Left lung (tissue), 14 donors: ENCODE measurements at places on chromosomes 4 and X. TPM values are rescaled to one million over a fixed set of nuclear protein-coding genes. Genes with fewer than 3 reads are reported as not detected.

DNA sequence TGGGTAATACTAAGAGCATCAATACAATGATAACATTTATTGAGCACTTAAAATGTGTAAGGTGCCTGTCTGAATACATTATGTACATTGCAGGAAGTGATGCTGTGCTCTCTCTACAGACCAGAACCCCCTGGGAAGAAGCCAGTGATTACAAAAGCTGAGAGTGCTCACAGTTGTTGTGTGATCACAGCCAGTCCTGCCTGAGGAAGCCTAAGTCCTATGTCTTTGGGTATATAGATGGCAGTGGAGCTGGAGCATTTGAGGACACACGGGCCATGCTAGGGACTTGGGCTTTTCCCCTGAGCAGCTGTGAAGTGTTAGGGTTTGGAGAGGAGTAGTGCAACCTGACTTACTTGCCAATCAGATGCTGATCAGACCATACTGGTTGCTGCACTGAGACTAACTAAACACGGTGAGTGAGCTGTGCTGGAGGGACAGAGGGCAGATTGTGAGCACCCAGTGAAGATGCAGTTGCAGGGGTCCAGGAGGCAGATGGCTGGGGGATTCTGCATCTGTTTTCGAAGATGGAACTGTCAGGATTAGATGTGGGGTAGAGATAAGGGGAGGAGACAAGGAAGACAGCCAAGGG lies 60.8 kb upstream of the TBC1D14 start:
- no peak for DNase-seq

DNA sequence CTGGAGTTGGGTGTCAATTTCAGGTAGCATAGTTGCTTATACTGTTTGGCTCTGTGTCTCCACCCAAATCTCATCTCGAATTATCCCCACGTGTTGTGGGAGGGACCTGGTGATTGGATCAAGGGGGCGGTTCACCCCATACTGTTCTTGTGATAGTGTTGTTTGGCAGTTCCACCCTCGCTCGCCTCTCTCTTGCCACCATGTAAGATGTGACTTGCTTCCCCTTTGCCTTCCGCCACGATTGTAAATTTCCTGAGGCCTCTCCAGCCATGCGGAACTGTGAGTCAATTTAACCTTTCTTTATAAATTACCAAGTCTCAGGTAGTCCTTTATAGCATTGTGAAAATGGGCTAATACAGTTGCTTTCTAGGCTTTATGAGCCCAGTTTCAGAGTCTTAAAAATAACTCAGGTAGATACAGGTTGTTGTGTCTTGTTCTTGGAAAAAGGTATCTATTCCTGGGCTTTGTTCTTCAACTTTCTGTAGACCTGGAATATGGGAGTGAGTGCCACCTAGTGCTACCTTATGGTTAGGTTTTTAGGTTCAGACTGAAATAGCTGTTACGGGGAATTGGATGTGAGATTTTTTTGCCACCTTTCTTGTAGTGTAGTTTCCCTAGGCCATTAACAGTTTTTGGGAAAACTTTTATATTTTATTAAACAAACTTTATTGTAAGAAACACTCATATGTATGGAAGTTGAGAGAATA lies 15.6 kb downstream of the PGK1 start:
- no peak for DNase-seq

Gene ARHGAP4
- 25.7 TPM for polyA plus RNA-seq

GRCh38 chr4:158211222-158211621 lies 936 bp downstream of the TMEM144 start:
- DNase-seq = no peak

DNA sequence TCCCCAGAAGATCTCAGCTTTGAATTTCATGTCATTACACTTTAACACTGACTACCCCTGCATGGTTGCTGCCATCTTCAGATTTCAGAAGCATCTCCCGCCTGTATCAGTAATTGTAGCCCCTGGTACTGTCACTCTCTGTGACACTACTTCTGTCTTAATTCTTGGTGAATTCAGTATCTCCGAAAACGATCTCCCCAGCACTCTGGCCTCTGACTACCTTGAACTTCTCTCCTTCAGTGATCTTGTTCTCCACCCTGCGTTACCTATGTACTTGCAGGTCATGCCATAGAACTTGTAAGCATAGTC lies 53.8 kb upstream of the ABCG2 start:
- no peak for DNase-seq

Gene CT55
- not detected for polyA plus RNA-seq

Gene XAGE2
- polyA plus RNA-seq = 0.81 TPM

DNA sequence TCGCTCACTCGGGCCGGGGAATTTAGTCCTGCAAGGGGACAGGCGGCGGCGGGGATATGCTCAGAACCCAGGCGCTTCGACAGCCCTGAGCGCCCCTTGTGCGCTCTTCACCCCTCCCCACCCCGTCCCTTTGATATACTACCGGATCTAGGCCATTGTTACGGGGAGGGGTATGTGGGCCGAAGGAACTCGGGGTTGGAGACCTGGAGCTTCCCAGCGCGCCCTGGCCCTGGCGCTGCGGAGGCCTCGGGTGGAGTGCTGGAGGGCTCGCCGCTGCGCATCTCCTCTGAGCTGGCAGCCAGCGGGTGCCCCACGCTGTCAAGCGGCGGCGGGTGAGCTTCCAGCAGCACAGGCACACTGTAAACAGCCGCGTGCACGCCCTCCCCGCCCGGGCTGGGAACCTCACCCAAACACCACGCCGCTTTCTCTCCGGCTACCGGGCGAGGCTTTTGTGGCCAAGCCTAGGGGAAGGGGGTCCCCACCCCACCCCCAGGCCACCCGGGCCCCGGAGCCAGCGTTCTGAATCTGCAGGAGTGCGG lies 54.5 kb upstream of the BCOR start:
- peak; percentile 82 for DNase-seq

DNA sequence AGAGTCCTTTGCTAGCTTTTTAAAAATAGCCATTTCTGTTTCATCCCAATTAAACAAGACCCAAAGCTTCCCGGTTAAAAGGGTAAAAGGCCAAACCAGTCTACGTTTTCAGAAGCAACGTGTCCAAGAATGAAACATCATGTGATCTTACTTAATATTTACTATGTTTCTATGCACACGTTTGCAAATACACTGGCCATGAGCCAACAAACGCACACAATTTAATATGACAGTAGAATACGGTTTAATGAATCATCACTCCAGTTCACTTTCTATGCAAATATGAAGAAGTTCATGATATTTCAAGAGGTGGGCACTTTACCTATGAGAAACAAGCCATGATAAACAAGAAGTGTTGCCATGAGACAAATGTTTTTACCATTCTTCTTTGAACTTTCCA lies 4.3 kb downstream of the NR0B1 start:
- DNase-seq = no peak

DNA sequence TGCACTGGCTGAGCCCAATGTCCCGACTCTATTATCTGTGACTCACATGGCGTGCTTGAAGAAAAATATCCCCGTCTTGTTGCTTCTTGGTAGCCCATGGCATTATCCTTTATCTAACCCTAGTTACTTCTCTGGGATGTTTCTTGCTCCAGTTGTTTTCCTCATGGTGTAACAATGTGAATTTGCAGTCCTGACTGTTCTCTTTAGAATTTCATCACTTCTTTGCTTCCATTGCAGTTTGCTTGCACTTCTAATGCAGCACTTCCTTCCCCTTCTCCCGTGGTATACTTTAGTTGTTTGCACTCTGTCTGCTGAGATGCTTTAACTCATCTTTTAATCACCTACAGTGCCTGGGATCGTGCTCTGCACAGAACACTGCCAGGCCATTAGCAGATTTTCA lies 126.9 kb downstream of the MAML3 start:
- DNase-seq = no peak

GRCh38 chr4:55993994-55994663 lies 45.4 kb downstream of the CEP135 start:
- DNase-seq = no peak

Gene GAGE12E
- polyA plus RNA-seq = not detected

Gene TCEAL6
- not detected for polyA plus RNA-seq

GRCh38 chrX:25618248-25618647 lies 519.9 kb upstream of the MAGEB18 start:
- DNase-seq = no peak

DNA sequence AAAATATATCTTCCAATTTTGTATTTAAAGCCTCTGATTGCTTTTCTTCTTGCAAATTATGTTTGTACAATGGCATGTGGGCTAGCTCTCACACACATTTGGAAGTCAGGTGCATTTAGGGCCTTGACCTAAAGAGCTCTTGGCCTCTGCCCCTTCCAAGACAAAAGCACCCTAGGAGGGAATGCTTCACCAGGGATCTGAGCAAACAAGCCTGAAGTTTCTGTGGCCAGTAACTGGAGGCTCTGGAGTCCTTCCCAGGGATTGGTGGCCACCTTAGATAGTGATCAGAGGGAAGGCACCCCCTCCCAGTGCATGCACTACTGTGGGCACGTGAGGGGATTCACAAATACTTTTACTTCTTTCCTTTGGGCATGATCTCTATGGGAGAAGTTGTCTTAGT lies 60.3 kb upstream of the DIPK2B start:
- DNase-seq = no peak

Gene NUDT10
- 7.9 TPM for polyA plus RNA-seq

DNA sequence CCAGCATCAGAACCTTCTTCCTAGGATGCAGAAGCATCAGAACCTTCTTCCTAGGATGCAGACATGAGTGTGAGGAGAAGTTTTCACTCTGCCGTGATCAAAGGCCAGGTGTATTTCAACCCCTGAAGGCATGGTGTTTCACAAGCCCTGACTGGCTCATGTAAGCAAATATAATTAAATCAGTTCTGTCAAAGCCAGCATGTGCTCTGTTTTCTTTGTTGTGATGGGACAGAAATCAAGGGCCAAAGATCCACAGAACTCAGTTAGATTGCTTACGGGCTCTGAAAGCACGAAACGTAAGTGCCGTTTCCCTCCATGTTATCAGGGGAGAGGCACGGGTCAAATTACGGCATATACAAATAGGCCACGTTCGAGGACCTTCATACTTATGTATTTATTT lies 32.0 kb upstream of the CLDN24 start:
- no peak for DNase-seq

GRCh38 chr4:158996669-158997074 lies 106.2 kb upstream of the RAPGEF2 start:
- DNase-seq = no peak

- peak; percentile 58 for DNase-seq
Observed at GRCh38 chrX:120302434-120302833, 8.8 kb downstream of the TMEM255A start.

- no peak for DNase-seq
Observed at GRCh38 chrX:134880866-134881265, 109.9 kb upstream of the SMIM10 start.

Gene ALG13
- 63.1 TPM for polyA plus RNA-seq

- no peak for DNase-seq
Observed at GRCh38 chr4:156495091-156495490, 476.5 kb downstream of the PDGFC start.

Gene TGIF2LX
- polyA plus RNA-seq = not detected

Gene MEPE
- 0.88 TPM for polyA plus RNA-seq

DNA sequence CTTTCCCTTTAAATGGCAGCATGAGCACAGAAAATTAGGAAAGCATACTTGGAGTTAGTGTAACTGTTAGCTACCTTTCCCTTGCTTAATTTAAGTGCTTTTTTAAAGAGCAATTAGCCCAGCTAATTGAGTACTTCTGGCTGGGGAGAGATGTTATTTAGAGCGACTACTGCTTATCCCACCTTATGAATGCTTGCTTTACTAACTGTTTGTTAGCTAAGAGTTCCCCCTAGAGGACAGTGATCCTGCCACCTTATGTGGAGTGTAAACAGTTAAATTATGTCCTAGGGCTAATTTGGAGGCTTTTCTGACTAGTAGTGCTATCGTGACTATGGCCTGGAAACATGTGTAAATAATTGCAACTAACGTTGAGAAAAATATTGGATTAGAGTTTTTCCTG lies 909.4 kb downstream of the FSTL5 start:
- no peak for DNase-seq

- DNase-seq = peak; percentile 20
Observed at GRCh38 chrX:103215425-103215991, 600 bp downstream of the BEX4 start.

GRCh38 chrX:107707866-107708265 lies 67.7 kb downstream of the TSC22D3 start:
- no peak for DNase-seq

DNA sequence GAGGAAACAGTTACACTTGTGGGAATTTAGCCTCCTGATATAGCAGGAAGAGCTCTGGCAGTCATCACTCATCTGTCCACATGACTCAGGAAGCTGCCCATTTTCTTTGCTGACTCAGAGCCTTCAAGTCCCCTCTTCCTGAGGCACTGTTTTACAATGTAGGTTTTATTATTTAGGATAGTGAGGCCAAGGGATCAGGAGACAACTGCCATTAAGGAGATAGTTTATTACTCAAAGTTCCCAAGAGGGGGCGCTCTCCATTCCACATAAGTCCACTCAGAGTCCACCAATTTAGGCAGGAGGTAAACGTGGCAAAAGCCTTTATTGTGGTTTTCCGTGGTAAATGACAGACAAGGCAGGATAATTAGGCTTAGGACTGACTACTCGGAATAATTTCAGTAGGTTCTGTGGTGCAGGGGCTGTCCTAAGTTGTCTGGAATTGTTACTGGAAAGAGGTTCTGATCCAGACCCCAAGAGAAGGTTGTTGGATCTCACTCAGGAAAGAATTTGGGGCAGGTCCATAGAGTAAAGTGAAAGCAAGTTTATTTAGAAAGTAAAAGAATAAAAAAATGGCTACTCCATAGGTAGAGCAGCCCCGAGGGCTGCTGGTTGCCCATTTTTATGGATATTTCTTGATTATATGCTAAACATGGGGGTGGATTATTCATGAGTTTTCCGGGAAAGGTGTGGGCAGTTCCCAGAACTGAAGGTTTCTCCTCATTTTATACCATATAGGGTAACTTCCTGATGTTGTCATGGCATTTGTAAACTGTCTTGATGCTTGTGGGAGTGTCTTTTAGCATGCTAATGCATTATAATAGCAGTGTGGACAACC lies 96.0 kb upstream of the RAB40AL start:
- DNase-seq = no peak

Gene MTMR8
- polyA plus RNA-seq = 1.6 TPM

GRCh38 chrX:20362268-20363267 lies 95.9 kb upstream of the RPS6KA3 start:
- no peak for DNase-seq

- DNase-seq = no peak
Observed at GRCh38 chr4:156975686-156976085, 4.1 kb upstream of the PDGFC start.

Gene LPAR4
- polyA plus RNA-seq = 4.9 TPM

- no peak for DNase-seq
Observed at GRCh38 chr4:16573206-16573605, 325.2 kb downstream of the LDB2 start.

GRCh38 chr4:184293552-184293951 lies 75.9 kb upstream of the ENPP6 start:
- DNase-seq = peak; percentile 34

DNA sequence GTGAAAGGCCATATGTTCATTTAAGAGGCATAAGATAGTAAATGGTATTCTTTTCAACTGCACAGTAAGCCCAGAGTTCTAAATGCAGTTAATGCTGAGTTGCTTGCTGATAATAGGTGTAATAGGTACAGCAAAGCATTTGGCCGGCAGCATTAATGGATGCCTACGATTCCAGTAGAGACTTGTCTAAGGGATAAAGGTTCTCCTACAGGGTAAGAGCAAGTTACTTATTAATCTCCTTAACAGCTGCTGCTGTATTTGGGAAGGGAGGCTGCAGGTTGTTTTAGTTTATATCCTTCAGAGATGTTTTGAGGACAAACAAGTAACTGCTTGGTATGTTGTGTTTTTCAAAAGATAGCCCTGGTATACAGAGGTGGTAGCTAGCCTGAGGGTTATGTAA lies 16.8 kb downstream of the TSPAN7 start:
- no peak for DNase-seq
